Eye (tissue), 1 donor: ENCODE measurements at places on chromosomes 4 and X.
A peak's percentile ranks its signal among the peaks of the same experiment; 100 is the strongest.

- DNase-seq, result no peak
These were observed 63.0 kb downstream of the ARHGAP10 start for GRCh38 chr4:147794787-147795413.

DNA sequence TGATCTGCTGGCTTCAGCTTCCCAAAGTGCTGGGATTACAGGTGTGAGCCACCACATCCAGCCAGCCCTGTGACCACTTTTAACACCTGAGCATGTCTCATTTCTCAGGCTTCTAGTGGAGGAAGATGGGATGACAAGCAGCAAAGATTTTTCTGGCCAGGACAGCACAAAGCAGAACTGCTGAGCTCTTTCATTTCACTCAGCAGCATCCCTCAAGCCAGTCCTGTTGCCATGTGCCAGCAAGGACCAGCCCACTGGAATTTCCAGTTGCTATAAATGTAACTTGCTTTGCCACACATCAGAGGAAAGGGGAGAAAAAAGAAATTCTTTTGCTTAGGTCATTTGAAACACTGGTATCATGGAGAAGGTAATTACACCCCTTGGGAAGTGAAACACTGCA is 75.9 kb downstream of the SLC9A7 start:
- no peak for DNase-seq

- DNase-seq, result peak; percentile 54
These were observed 2.3 kb downstream of the FRMPD3 start for GRCh38 chrX:107451731-107452130.

- no peak for DNase-seq
These were observed 29.1 kb downstream of the ZNF185 start for GRCh38 chrX:152926923-152927322.

- DNase-seq, result no peak
These were observed 70.7 kb upstream of the HPGD start for GRCh38 chr4:174592985-174593335.
